Stimulated activated CD4-positive, alpha-beta T cell treated with anti-CD3 and anti-CD28 coated beads, Interleukin-1b, Interleukin-23, amount 100 ng/mL, for 1 hour (primary cell): ENCODE measurements at places on chromosomes 11 and 22.

- no peak for DNase-seq
Measured at GRCh38 chr22:29301716-29302401, 4.6 kb upstream of the GAS2L1 start.

GRCh38 chr11:73252577-73253191, 19.5 kb upstream of the P2RY6 start:
- no peak for DNase-seq

DNA sequence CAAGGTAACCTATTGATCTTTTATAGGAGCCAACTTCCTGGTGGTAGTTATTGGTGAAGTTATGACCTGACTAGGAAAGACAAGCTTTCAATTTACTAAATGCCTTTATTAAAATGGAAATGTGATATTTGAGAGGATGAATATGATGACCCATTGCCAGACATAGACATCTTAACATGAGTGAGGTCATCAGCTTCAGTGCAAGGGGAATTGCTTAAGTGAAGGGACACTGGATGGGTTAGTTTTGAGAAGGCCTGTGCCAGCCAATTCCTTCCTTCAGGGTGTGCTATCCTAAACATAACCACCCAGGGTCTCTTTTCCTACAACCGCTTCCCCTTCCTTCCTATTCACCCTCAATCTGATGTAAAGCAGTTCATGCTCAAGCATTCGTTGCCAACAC, 21.5 kb downstream of the NAV2 start:
- no peak for DNase-seq

DNA sequence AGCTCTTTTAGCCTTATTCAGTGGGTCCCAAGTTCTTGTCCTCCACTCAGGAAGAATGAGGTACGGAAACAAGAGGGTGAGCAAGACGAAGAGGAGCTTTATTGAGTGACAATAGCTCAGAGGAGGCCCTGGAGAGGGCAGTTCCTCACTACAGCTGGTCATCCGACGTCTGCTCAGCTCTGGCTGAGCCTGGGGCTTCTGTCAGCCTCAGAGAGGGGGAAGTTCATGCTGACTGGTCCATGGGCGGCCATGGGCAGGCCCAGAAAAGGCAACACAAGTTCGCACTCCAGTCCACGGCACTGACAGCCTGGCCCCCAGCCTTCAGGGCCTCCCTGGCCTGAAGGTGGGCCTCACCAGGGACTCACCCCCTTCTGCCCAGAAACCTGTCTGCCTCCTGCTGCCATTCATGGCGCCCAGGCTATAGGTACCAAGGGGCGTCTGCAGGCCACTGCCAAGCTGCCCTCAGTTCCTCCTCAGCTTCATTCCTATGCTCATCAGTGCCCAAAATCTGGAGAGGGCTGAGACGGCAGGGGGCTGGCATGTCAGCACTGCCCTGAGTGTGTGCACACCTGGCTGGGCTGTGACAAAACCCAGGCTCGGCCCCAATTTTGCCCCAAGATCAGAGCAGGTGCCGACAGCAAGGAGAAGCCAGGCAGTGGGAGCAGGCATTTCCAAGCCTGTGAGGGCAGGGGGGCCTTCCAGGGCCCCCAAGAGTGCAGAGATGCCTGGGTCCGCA, 21.7 kb upstream of the KIAA0930 start:
- no peak for DNase-seq

DNA sequence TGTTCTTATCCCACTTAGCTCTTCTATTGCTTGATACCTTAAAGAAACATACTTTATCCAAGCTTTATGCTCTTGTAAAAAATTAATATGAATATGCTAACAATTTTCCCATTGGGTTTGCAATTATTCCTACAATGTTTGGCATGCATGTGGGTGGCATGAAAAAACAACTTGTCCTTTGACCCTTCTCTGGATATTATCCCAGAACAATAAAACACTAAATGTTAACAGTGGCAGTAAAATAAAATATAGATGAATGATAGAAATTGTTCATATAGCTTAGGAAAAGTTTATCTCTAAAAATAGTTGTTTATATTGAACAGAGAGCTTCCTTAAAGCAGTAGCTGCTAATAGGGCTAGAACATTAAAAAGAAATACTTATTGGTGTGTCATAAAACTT, 860.5 kb upstream of the LRRC4C start:
- DNase-seq: no peak
